ENCODE measurements at places on chromosomes 12 and 14. TPM values are rescaled to one million over a fixed set of nuclear protein-coding genes. Genes with fewer than 3 reads are reported as not detected.
A peak's percentile ranks its signal among the peaks of the same experiment; 100 is the strongest.

RITA1 gene
- total RNA-seq: 21.4 TPM

DNA sequence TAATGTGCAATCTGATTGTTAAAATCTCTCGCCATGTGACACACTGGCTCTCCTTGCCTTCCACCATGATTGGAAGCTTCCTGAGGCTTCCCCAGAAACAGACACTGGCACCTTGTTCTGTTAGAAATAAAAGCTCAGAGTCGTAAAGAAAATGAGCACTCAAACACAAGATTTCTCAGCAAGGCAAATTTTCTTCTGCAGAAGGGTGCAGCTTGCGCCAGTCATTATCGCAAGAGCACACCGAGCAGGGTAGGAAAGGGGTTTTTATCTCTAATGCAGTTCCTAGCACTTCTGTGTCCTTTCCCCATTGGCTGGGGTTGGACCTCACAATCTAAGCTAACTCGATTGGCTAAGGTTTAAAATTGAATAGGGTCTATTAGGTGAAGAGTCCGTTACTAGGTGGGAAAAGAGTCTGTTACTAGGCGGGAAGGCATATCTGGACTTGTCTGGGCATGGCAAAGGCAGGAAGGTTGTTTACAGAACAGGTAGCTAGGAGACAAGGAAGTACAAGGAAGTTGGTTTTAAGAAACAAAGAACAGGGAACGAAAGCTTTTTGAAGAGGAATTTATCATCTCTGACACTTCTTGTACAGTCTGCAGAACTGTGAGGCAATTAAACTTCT lies 62.6 kb upstream of the BICD1 start:
- no peak for DNase-seq

- peak; percentile 11 for DNase-seq
Observed at GRCh38 chr14:58362798-58363412, 32.8 kb upstream of the TOMM20L start.

GRCh38 chr14:102584871-102585869 lies 7.3 kb upstream of the RCOR1 start:
- DNase-seq: peak; percentile 14

DNA sequence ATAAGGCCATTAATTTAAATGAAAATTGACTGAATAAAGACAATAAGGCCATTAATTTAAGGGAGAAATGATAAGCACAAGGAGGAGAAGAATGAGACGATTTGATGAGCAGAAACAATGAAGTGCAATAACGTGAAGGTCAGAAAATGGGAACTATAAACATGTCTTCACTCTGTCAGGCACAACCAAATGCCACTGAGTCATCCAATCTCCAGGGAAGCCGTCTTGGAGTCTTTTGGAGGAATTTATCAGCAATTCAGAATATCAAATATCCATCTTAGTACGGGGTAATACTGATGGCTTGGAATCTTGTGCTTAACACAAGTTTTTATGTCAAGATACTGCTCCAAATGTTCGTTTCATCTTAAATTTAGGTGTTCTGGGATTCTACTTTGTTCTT lies 159.9 kb downstream of the CAPZA3 start:
- no peak for DNase-seq

ITGA7 gene
- 0.13 TPM for total RNA-seq

DNA sequence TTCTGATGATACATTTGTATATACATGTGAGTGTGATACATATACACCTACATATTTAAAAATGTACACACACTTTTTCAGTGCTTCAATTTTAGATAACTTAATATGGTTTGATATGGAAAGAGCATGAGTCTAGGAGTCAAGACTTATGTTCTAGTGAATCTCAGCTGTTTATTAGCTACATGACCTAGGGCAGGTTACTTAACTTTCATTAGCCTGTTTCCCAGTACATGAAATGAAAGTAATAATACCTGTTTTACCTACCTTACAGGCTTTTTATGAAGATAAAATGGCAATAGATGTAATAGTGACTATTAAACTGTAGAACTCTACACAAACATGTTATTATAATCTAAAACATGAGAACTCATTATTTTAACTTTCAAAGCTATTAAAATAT lies 39.5 kb downstream of the KIF21A start:
- no peak for DNase-seq

- DNase-seq: no peak
Observed at GRCh38 chr14:95415993-95416392, 96.3 kb upstream of the CLMN start.

- no peak for DNase-seq
Observed at GRCh38 chr12:132336451-132337413, 7.3 kb upstream of the GALNT9 start.

TPPP2 gene
- total RNA-seq: not detected

SYT1 gene
- 6.3 TPM for total RNA-seq

GRCh38 chr12:48789858-48790326 lies 1.0 kb upstream of the ADCY6 start:
- DNase-seq: no peak

GRCh38 chr12:62925680-62926079 lies 9.3 kb downstream of the PPM1H start:
- no peak for DNase-seq

GRCh38 chr12:3526776-3527175 lies 35.8 kb downstream of the PRMT8 start:
- DNase-seq: no peak

DNA sequence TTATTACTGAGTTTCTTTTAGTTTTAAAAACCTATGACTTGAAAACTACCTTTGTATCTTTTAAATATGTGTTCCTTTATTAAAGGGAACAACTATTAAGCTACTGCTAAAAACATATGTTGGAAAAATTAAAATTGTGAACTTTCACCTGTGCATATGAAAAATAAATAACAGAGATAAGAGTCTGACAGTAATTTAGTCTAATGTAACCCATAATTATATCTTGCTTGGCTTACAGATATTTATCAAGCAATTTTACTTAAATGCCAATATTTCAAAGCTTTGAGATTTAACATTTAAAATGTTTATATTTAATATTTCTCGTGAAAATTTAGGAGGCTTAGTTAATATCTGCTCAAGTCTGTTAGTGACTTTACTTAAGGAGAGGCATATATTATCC lies 309.8 kb downstream of the CCER1 start:
- DNase-seq: no peak

DNA sequence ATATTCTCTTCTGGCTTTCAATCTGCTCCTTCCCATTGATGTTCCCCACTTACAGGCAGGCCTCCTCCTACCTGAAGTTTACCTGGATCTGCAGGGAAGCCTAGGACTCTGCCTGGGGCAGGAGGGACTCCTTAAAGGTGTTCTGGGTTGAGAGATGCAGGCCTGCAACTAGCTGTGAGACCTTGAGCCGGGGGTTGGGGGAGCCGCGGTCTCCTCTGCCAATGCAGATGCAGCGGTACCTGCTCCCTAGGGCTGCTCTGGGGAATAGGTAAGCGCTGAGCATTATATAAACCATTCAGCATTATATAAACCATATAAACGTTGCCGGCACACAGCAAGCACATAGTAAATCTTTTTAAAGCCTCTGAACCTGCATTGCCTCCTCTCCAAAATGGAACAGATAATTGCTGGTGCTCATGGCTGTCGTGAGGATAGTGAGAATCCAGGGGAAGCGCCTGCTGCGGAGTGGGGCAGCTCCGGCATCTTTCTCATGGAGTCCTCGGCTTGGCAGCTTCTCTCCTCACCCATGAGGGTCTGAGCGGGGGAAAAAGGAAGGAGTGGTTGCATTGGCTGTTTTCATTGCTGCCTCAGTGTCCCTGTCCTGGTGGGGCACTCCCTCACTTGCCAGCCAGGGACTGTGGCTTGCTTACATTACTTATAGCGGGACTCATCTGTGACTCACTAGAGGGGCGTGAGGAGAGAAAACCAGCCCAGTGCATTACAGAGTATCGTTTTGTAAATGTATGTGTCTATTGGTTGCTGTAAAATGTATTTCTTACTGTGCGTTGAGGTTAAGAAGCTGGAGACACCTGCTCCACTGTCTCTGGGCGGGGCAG lies 12.5 kb upstream of the KRT80 start:
- no peak for DNase-seq

GRCh38 chr14:50362764-50363713 lies 33.6 kb downstream of the CDKL1 start:
- no peak for DNase-seq

GRCh38 chr12:113683574-113683973 lies 211.9 kb upstream of the LHX5 start:
- DNase-seq: no peak

TAS2R46 gene
- total RNA-seq: 1.0 TPM

SSTR1 gene
- total RNA-seq: under 0.01 TPM

PMCH gene
- not detected for total RNA-seq

DNA sequence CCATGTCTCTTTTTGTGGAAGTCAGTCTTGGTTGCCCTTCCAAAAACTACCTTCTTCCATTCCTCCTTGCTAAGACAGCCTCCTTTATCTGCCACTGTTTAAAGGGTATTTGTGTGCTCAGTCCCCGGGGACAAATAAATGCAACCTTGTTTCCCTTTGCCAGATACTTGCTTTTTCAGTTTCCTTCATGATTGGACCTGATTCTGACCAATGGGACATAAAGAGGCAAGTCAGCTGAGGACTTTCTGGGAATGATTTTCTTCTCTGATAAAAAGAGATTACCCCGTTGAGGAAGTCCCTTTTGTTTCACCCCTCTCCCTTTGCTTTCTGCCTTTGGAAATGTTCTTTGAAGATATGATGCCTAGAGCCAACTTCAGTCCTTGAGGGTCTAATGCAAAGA lies 7.4 kb upstream of the TUBA1B start:
- DNase-seq: no peak

GRCh38 chr14:82449926-82450468 lies 916.3 kb upstream of the SEL1L start:
- no peak for DNase-seq

OASL gene
- total RNA-seq: 0.25 TPM

DNA sequence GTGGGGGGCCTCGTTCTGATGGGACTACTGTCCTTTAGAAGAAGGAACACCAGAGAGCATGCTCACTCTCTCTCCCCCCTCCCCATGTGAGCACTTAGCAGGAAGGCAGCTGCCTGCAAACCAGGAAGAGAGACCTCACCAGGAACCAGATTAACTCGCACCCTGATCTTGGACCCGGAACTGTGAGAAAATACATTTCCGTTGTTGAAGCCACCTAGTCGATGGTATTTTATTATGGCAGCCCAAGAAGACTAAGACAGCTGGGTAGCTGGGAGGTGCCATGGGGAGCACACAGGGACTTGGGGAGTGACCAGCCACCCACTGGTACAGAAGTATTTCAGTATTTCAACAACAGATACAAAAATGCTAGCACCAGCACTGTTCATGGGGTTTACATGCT lies 59.0 kb downstream of the VCPKMT start:
- DNase-seq: no peak

CPNE8 gene
- 11.0 TPM for total RNA-seq

- DNase-seq: peak; percentile 67
Observed at GRCh38 chr14:71103662-71104484, 196.6 kb downstream of the PCNX1 start.

- DNase-seq: no peak
Observed at GRCh38 chr12:122226366-122227125, 694 bp upstream of the DIABLO start.

NEUROD4 gene
- not detected for total RNA-seq

DNA sequence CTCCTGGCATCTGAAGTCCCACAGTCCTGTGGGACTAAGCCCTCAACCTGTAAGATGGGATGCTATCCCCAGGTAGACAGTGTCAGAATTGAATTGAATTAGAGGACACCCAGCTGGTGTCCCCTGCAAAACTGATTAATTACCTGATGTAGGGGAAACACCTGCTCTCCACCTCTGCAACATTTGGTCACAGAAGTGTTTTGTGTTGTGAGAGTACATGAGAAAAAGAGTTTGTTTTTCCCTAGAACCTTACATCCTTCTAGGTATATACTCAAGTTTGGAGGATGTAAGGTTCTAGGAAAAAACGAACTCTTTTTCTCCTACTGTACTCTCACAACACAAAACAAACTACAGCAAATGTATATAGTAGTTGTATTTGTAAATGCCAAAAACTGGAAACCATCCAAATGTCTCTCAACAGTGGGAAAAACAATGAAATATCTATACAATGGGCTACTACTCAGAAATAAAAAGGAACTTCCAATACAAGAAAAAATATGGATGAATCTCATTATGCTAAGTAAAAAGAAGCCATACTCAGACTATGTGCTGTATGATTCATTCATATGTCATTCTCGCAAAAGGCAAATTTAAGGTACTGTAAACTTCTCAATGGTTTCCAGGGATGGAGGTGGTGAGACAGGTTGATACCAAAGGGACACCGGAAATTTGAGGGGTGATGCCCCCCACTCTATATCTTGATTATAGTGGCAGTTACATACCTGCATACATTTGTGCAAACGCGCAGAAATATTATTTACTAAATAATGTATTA lies 160.7 kb downstream of the MED13L start:
- peak; percentile 46 for DNase-seq

DNA sequence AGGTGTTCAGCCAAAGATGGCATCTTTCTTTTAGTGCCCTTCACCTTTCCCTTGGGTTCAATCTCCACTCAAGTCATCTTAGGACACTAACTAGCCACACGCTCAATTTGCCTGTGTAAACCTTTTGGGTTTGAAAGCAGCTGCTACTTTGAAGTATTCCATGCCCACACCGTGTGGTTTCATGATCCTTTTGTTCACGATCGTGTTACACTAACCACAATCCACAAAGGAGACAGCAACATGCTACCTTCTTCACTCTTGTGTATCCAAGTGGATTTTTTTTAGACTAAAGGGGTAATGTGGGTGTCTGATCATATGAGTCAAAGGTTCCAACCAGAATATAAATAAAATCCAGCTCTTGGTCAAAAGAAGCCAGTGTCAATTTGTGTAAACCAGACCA lies 122.7 kb upstream of the FAR2 start:
- no peak for DNase-seq

GRCh38 chr14:105019861-105020814 lies 745 bp downstream of the CDCA4 start:
- no peak for DNase-seq

- DNase-seq: no peak
Observed at GRCh38 chr14:70049605-70050004, 139.1 kb downstream of the SLC8A3 start.

DNA sequence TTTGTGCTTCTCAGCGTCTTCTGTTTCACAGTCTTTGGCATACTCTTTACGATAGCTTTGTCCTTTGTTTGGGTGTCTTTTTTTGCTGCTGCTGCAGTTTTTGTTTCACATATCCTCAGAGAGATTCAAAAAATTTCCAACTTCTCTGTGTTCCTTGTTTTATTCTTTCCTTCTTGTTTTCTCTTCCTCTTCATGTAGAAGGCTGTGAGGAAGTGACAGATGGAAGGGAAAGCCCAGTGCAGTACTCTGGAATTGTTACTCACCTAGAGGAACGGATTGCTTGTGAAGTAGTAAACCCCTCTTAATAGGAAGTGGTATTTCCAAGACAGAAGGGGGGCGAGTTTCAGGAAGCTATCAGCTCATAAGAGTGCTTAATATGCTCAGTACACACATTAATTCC lies 1.7 kb downstream of the CREBL2 start:
- DNase-seq: no peak

- DNase-seq: peak; percentile 23
Observed at GRCh38 chr12:110079477-110080400, 31.4 kb upstream of the C12orf76 start.

Data from dermis microvascular lymphatic vessel endothelial cell (primary cell).